Fibroblast of the aortic adventitia (primary cell): ENCODE measurements at places on chromosomes 2 and 18.
A peak's percentile ranks its signal among the peaks of the same experiment; 100 is the strongest.

GRCh38 chr2:128558441-128558840 lies 239.8 kb upstream of the HS6ST1 start:
- DNase-seq: no peak

- no peak for DNase-seq
Measured at GRCh38 chr2:106282462-106283170, 88.5 kb upstream of the UXS1 start.

GRCh38 chr18:36321658-36322407 lies 24.3 kb downstream of the FHOD3 start:
- DNase-seq: no peak

DNA sequence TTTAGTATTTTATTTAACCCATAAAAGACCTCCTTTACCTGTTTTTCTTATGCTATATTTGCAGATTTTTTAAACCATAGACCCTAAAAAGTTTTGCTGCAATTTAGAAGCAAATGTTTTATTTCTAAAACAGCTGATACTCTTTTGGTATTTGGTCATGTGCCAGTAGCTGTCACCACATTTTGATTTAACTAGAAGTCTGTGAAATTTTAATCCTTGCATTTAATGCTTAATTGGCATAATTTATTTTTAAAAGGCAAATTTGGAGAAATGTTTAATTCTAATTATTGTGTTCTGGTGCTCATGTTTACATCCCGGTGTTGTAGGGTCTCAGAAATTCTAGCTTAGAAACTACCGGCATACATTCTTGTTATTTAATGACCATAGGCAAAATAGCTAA lies 111.8 kb downstream of the TTC27 start:
- no peak for DNase-seq

- DNase-seq: peak; percentile 19
Measured at GRCh38 chr2:215826376-215826775, 187.0 kb downstream of the MREG start.

- DNase-seq: no peak
Measured at GRCh38 chr2:172013396-172013795, 13.6 kb downstream of the METAP1D start.

DNA sequence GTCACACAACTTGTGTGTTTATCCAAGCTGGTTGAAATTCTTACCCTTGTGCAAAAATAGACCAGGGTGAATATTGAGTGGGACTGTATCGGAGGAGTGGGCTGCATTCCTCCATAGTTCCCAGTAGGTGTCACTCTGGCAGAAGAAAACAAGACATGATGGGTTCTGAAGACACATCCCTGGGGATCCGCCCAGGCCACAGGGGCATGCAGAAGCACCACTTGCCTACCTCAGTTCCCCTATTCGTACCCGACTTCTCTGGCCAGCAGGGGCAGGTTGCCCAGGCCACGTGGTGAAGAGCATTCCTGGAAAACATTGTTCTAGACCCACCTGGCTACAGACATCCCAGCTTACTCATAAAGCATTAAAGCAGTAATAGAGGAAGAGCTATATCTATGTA lies 168.2 kb downstream of the FAM210A start:
- peak; percentile 8 for DNase-seq

- no peak for DNase-seq
Measured at GRCh38 chr18:76013057-76013456, 482.0 kb downstream of the ZNF516 start.

DNA sequence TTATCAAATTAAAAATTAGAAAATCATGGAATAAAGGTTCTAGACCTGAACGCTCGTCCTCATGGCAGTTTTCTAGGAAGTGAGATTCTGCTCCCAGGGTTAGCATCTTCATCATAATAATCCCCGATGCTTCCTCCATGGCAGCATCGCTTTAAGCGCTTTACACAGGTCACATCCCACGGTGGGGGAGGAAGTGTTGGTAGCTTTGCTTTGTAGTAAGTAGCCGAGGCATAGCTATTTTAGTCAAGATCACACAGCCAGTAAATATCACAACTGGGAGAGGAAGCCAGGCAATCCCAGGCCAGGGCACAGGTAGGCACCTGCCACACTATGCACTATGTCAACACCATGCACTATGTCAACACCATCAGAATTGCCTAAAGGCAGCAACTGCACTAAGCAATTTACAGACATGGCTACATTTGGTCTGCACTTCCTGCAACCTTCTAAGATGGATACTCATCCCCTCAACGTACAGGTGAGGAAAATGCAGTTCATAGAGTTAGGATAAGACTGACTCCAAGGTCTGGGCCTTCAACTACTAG lies 205.5 kb downstream of the FBXO15 start:
- DNase-seq: no peak
